ENCODE measurements at places on chromosomes 2 and 18.

DNA sequence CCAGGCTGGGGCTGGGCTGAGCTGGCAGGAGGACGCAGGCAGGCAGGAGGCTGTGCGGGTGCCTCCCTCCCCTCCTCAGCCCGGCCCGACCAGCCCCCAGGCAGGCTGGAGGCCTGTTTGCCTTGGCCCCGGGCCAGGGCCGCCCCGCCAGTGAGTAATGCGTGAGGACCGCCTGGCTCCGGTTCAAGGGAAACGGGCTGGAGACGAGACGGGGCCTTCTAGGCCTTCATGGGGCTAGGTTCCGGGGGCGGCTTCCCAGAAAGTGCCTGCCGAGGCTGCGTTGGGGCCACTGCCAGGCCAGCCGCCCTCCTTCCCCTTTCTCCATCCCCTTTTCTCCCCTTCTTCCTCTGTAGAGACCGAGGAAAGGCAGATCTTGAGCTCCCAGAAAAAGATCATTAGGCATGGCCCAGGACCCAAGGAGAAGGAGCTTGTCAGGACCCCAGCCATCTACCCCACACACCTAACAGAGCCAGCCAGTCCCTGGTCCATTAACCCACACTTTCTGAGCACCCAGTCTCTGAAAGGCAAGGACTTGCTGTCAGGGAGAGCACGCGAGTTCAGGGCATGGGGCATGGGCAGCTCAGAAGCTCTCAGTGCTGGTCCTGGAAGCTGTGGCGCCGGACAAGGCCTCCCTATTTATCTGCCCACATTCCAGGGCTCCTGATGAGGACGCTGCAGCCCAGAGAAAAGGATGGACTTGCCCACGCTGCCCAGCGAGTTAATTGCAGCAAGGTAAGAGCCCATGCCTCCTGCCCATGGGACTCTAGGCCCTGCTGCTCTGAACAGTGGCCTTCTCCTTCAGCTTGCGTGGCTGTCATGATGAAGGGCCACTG is 48.5 kb downstream of the SMAD7 start:
- DNase-seq = peak; percentile 72

DNA sequence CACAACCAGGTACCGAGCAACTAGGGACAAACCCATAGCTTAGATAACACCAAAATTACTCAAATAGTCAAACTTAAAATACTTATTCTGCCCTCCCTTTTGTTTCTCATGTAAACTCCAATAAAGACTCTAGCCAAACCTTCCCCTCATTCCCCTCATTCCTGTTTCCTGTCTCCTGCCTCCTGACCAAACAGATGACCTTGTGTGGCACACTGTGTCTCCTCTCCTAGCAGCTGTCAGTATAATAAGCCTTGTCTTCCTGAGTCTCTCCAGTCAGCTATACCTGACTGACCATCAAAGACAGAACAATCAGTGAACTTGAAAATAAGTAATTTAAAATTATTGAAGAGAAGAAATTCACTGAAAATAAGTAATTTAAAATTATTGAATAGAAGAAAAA is 14.3 kb downstream of the SULT1C4 start:
- DNase-seq = no peak

- DNase-seq = no peak
Observed at GRCh38 chr18:70233974-70234373, 28.5 kb upstream of the RTTN start.

DNA sequence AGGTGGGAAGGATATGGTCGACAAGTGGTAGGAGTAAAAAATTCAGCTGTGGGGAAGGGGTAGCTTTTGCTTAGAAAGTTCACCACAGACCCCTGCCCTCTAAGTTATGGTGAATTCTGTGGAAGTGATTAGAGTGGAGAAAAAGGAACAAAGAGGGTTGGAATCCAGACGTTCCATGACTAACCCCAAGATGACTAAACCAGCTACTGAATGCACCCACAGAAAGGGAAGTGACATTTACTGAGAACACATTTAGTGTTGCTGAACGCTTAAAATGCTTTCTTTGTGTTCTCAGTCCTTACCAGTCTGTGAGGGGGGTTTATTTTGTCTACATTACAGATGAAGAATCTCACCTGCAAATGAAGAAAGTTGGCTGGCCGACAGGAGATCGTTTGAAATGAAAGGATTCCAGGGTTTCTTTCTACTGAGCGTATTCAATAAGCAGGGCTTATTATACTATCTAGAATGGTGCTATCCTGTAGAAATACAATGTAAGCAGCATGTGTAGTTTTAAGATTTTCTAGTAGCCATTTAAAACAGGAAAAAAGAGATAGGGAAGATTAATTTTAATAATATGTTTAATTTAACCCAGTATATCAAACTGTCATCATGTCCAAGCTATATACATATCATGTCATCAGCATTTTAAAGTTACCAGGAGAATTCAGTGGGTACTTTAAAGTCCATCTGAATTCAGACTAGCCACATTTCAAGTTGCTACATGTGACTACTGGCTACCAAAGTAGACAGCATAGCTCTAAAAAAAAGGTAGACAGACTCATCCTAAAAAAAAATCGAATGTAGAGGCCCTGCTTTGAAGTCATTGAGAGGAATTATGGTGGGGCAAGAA is 60.1 kb downstream of the LIMS1 start:
- no peak for DNase-seq

GRCh38 chr2:64970495-64970894 is 18.7 kb upstream of the SLC1A4 start:
- DNase-seq = no peak

- peak; percentile 67 for DNase-seq
Observed at GRCh38 chr2:76599732-76600368, 889.1 kb upstream of the GCFC2 start.

- DNase-seq = no peak
Observed at GRCh38 chr2:237254911-237255578, 158.9 kb downstream of the COL6A3 start.

DNA sequence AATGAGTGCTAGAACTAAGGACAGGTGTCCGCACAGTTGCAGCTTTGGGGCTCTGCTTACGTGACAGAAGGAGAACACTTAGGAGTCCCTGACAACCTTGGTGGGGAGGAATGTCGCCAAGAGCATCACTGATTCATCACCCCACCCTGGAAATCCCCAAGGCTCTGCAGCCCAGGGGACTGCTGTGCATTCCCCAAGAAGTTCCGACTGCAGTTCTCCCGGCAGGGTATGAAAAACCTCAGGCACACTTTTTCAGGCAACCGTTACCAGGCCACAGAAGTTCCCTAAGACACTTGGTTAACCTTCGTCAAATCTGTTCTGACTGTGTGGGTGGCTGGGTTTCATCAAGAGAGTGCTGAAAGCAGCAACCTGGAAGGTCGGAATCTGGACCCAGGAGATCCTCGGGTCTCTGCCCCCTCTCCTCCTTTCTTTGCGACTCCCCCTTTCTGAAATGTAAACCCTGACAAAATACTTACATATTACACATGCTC is 192.1 kb upstream of the CXCR4 start:
- no peak for DNase-seq

DNA sequence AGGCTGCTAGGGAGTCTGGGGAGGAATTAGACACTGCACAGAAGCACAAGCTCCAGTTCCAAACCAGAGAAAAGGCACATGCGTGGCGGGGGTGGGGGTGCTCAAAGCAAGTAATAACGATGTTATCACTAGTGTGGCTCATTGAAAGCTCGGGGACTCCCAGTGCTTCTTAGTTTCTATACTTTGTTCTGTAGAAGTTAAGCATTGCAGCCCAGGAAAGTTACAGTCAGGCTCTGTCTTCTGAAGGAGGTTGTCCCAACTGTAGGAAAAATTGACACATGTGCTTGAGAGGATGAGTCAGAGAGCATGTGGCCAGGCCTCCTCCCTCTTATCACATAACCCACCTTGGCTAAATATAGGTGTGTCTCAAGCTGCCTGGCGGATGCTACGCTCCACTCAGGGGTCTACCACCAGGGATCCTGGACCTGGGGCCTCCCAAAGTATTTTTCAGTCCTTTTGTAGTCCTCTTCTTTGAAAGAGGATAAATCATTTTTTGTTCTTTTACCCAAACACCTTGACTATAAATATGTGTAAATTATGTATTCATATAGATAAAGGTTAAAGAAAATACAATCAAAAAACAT is 3.8 kb downstream of the GALNT5 start:
- DNase-seq = peak; percentile 8

GRCh38 chr18:73479477-73479876 is 611.7 kb upstream of the NETO1 start:
- no peak for DNase-seq

DNA sequence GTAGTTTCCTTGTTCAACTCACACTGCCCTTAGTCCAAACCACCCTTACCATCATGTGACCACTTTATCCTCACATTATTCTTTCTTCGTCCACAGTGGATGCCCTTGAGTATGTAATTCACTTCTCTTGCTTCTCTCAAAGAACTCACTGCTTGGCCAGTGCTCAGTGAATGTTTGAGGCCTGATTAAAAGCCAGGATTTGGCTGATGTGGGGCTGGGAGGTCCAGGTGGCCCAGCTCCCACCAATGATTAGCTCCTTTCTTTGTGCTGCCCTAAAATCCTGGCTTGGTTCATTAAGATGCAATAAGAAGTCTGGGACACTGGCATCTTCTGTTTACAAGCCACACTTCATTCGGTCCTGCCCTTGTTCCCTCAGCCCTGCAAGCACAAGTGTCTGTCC is 97.8 kb upstream of the CELF4 start:
- no peak for DNase-seq

GRCh38 chr2:129893244-129893643 is 86.2 kb upstream of the RAB6C start:
- no peak for DNase-seq

GRCh38 chr18:63095768-63096167 is 223.8 kb downstream of the BCL2 start:
- no peak for DNase-seq

DNA sequence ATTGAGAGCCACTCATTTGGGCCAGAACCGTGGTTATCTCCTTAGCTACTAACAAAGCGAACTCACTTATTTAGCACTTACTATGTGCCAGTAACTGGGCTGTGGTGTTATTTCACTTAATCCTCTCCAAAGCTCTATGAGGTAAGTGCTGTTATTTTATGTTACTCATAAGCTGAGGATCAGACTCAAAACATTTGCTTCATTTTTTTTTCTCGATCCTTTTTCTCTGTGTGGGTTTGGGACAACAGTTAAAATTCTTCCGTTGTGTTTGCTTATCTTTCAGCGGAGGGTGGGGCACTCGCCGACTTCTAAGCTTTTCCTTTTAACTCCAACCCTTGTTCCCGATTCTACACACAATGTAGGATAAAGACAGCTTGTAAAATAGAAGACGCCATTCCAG is 52.8 kb downstream of the TMEM178A start:
- no peak for DNase-seq

GRCh38 chr2:101106453-101107181 is 44.6 kb downstream of the TBC1D8 start:
- no peak for DNase-seq

DNA sequence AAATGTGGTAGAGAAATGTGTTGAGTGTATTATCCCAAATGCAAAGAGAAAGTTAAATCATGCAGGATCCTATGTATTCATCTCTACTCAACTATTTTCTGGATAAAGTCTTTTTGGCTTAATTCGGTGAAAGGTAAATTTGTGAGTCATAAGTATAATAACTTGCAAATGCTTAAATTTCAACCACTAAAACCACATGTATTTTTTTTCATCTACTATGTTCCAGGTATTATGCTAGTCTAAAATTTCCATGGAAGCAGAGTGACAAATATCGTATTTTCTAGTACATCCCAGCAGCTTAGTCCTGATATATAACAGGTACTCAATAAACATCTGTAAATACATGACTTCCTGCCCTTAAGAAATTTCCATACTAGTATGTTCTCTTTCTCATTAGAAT is 6.2 kb downstream of the ALS2 start:
- no peak for DNase-seq

DNA sequence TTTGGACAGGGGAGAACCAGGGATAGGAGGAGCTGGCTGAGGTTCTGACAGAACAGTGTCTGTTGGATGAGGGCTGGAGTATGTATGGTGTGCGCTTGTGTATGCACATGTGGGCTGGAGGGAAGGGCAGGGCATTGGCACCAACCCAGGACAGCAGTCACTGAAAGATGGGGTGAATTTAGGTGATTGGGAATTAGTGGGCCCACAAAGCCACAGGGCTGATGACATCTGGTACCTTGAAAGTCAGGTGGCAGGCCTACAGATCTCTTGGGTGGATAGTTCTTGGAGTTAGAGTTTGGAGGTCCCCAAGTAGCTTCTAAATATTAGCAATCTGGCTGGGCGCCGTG is 45.7 kb downstream of the C2orf42 start:
- no peak for DNase-seq

GRCh38 chr2:142509401-142509800 is 368.1 kb upstream of the KYNU start:
- DNase-seq = no peak

DNA sequence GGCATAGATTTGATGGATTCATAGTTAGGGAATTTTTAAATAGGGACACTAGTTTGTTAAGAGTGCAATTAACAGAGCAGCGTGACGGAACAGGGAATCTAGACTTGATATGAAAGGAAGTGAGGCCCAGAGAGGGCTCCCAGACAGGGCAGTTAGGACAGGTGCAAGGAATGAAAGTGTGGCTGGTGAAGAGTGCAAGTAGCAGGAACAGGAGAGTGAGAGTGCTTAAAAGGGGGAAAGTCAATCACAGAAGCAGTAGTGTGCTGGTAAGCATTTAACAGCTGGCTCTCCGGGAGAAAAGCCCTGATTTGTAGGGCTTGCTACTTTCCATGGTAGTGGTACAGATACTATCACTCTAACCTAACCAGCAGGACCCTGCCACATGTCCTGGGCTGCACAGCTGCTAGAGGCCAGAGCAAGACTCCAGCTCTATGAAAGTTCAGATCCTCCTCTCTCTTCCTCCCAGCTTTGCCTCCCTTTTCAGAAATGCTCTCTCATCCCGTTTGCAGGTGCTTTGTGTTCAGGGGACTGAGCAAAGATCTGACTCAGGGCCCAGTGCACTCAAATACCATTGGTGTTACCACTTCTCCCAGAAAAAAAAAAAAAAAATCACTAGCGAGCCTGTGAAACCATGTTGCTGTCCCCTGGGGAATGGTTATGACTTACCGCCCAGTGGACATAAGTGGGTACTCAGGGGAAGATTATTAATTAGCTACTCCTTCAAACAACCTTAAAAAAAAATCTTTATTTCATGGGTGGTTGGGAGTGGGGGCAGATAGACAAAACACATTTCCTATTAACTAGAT is 18.1 kb upstream of the GCFC2 start:
- no peak for DNase-seq

GRCh38 chr2:200341376-200341775 is 34.9 kb downstream of the SPATS2L start:
- DNase-seq = no peak

DNA sequence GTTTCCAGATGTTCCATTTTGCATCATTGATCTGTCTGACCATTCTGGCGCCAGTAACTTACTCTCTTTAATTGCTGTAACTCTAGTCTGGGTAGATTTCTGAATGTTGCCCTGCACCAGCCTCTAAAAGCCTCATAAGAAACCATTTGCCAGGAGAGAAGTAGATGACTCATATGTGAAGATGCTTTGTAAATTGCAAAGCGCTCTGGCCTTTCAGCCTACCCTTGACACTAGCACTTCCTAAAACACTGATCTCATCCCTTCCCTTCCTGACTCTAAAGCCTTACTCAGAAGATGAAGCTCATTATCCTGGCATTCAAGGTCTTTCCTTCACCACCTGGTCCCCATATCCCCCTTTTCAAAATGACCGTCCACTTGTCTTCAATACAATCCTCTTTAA is 193.2 kb upstream of the MEX3C start:
- DNase-seq = no peak

Measured in HEK293T (cell line).